NCI-H1930 (cell line): ENCODE measurements at places on chromosomes 13 and 19.

DNA sequence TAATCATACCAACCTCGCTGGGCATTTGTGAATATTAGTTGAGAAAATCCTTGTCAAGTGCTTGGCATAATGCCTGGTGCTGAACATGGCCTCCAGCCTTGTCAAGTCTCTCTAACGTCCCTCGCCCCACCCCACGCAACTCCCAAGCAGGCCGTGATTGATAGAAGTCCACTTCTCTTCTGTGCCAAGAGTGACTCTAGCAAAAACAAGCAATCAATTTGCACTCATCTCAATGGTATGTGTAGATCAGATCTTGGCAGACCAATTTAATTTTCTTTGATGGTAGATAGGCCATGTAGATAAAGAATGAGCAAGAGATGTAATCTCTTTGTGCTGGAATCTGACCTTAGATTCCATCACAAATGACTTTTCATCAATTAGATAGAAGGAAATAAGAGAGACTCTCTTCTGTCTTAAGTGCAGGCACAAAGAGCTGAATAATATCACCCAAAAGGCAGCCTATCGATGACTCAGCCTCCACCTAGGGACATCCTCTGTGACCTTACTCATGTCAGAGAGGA is 31.0 kb upstream of the KATNAL1 start:
- DNase-seq: no peak

DNA sequence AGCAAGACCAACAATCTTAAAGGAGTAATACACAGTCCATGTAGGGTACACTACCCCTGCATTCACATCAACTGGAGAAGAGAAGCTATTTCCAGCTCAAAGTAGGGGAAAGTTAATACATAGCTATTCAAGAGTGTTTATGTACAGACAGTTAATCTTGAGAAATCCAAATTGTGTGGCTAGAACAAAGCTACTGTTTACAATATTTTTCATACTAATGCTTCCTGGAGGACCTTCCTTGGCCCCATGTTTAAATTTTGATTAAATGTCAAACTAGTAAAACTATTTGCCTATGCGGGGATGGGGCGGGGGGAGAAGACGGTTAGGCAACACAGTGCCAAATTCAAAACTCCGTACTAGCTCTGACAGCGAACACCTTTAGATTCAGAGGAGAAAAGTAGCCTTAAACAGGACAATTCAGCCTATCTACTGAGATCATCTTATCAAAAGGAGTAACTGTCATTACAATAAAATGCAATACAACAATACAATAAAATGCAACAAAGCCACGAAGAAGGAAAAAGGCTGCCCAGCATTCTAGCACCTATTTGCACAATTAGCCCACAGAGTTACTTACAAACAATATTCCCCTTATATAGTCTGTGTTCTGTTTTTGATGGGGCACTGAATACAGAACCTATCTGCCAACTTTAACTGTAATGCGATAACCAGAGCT is 29.1 kb downstream of the BRD4 start:
- DNase-seq: no peak

GRCh38 chr19:13850910-13851733 is 25.8 kb upstream of the NANOS3 start:
- DNase-seq: no peak

- DNase-seq: no peak
Observed at GRCh38 chr13:73870970-73871935, 263.0 kb downstream of the KLF12 start.

- DNase-seq: no peak
Observed at GRCh38 chr13:99473515-99473914, 27.8 kb upstream of the TM9SF2 start.
